ENCODE measurements at places on chromosomes 5 and 9. TPM values are rescaled to one million over a fixed set of nuclear protein-coding genes. Genes with fewer than 3 reads are reported as not detected.
A peak's percentile ranks its signal among the peaks of the same experiment; 100 is the strongest.

Gene MAN2A1
- total RNA-seq, result 59.3 TPM

Gene HBEGF
- total RNA-seq, result 9.5 TPM

Gene UGT3A2
- total RNA-seq, result not detected

Gene FBN2
- 70.8 TPM for total RNA-seq

- no peak for DNase-seq
- H3K36me3 ChIP-seq, result no peaks in the 10 kb centered on the region
- peaks cover 13% of the 10 kb centered on the region for H3K4me1 ChIP-seq
- no peak overlapping the region for H3K27ac ChIP-seq
- H3K27me3 ChIP-seq, result no peaks in the 10 kb centered on the region
- H3K4me3 ChIP-seq, result no peak overlapping the region
Observed at GRCh38 chr9:99814359-99814758, 7.3 kb upstream of the NR4A3 start.

DNA sequence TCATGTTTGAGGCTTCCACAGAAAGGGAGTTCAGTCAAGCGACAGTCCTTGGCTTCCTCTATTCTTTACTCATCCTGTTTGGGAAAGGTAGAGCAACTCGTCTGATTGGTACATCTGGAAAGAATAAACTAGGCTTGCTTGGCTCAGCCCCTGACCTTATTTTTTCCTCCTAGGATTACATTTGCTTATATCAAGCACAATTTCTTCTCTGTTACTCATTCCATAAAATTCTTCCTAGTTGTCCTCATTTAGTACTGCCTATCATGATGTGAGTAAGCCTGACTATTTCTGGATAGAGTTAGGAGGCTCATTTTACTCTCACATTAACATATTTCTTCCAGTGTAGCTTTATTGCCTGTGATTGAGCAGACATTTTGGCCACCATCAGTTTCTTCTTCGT lies 10.9 kb upstream of the CARNMT1 start:
- H3K27me3 ChIP-seq, result no peaks in the 10 kb centered on the region
- H3K27ac ChIP-seq, result peak overlapping the region; percentile 80
- no peaks in the 10 kb centered on the region for H3K36me3 ChIP-seq
- DNase-seq, result peak; percentile 89
- H3K4me1 ChIP-seq, result peaks cover 35% of the 10 kb centered on the region
- H3K4me3 ChIP-seq, result peak overlapping the region; percentile 43

GRCh38 chr5:139745132-139745799 lies 50.3 kb upstream of the PSD2 start:
- no peaks in the 10 kb centered on the region for H3K36me3 ChIP-seq
- H3K4me1 ChIP-seq, result peaks cover 26% of the 10 kb centered on the region
- peak; percentile 96 for DNase-seq
- H3K27ac ChIP-seq, result peak overlapping the region; percentile 85

DNA sequence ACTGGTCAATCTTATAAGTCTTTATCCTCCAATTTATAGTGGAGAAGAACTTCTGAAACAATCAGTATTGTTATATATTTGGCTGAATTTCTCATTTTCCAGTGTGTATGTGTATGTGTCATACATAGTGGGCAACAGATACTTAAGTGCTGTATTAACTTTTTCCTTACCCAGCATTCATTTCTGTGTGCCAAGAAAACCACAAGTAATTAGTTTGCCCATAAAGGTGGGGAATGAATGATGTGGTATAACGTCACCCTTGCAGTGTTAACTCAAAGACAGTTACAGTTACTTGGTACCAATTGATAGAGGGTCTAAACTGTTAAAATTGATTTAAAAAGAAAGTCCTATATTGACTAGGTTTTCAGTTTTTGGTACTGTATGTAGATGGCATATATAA lies 2.0 kb downstream of the OGN start:
- DNase-seq, result no peak
- peaks cover 10% of the 10 kb centered on the region for H3K4me1 ChIP-seq
- H3K27ac ChIP-seq, result no peak overlapping the region
- H3K4me3 ChIP-seq, result no peak overlapping the region
- no peaks in the 10 kb centered on the region for H3K27me3 ChIP-seq

GRCh38 chr5:72785801-72786200 lies 30.7 kb upstream of the TNPO1 start:
- no peaks in the 10 kb centered on the region for H3K36me3 ChIP-seq
- peaks cover 9% of the 10 kb centered on the region for H3K4me1 ChIP-seq
- H3K27ac ChIP-seq, result no peak overlapping the region
- no peak for DNase-seq
- H3K27me3 ChIP-seq, result no peaks in the 10 kb centered on the region

GRCh38 chr5:138177941-138178515 lies 402 bp downstream of the BRD8 start:
- peak overlapping the region; percentile 98 for H3K4me3 ChIP-seq
- H3K27me3 ChIP-seq, result no peaks in the 10 kb centered on the region
- DNase-seq, result peak; percentile 68
- H3K4me1 ChIP-seq, result peaks cover 18% of the 10 kb centered on the region
- H3K27ac ChIP-seq, result peak overlapping the region; percentile 71
- H3K36me3 ChIP-seq, result peaks cover 31% of the 10 kb centered on the region

DNA sequence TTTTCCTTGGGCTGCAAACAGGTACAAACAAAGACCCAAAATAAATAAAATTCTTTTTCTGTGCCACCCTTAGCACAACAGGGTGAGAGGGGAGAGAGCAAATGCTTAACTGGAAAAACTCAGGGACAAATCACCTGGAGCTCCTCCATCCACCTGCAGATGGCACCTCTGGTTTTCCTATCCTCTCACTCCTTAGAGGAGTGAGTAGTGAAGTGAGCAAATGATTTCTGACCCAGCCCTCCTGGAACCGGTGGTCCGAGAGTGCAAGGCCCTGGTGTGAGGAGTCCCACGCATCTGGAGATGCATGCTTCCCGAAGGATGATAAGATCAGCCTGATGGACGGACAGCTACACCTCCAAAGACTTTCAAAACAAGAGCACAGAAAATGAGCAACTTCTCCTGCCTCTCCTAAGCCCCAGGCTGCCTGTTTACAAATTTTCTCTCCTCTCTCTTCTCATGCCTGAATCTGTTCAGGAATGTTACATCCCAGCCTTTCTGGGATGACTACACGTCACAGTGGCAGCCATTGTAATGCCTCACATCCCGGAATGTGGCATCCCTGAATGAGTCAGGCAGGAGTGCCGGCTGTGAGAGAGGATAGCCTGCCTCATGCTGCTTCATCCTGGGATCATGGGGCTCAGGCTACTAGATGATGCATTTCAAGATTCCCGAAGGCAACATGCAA lies 86.4 kb downstream of the ADRB2 start:
- peak overlapping the region; percentile 35 for H3K4me3 ChIP-seq
- H3K4me1 ChIP-seq, result peaks cover 45% of the 10 kb centered on the region
- no peaks in the 10 kb centered on the region for H3K36me3 ChIP-seq
- DNase-seq, result peak; percentile 99

DNA sequence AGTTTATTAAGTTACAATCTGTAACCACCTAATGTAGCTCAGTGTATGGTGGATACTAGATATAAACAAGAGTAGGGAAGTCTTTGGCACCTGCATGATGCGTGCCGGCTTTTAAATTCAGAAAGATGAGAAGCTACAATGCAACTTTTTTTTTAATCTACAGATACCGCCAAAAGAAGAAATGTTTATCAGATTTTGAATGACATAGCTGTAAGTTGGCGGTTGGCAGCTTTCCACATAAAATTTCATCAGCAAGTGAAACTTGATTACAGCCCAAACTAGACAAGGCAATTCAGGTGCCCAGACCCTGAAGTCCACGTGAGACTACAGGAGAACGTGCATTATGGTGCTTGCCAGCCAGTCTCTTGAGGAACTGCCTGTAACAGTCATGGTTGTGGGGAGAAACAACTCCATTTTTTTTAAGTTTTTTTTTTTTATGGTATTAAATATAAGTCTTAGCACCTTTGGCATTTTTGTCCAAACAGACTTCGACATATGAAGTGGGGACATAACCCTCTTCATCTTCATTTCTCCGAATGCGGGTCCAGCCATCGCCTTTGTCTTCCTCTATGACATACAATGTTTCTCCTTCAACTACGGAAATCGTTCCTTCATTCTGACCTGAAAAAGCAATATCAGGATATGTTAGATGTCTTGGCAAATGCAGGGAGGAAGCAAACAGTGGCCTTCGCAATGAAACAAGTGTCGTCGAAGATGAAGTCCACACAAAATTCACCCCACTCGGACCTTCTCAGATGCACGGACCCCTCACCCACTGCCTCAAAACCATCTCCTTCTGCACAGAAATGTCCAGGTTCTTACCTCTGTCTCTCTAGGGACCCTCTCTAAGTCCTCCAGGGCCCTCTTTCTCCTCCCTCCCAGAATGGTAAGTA lies 60.4 kb downstream of the USP20 start:
- H3K27me3 ChIP-seq, result no peaks in the 10 kb centered on the region
- no peak overlapping the region for H3K27ac ChIP-seq
- DNase-seq, result no peak
